ENCODE measurements at places on chromosomes 1 and 21. TPM values are rescaled to one million over a fixed set of nuclear protein-coding genes. Genes with fewer than 3 reads are reported as not detected.

Gene DNALI1
- 6.9 TPM for total RNA-seq

- no peak overlapping the region for H3K27ac ChIP-seq
- H3K27me3 ChIP-seq = no peaks in the 10 kb centered on the region
- no peak overlapping the region for H3K4me3 ChIP-seq
- no peaks in the 10 kb centered on the region for H3K36me3 ChIP-seq
Observed at GRCh38 chr1:117541003-117541402, 64.8 kb upstream of the TENT5C start.

Gene LRRC38
- total RNA-seq = 0.30 TPM

DNA sequence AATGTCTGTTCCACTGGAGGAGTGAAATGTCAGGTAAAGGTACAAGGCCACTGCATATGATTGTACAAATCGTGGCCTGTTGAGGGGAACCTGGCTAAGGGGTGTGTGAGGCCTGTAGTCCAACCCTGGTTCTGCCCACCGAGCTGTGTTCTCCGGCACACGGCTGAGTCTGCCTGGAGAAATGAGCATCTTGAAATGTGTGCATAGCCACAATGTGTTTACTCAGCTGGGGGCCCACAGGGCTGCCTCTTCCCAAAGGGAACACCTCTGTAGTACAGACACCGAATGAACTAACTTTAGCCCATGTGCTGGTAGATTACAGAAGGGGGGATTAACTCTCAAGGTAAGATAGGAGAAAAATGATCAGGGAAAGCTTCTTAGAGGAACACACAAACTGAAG is 30.2 kb downstream of the AK4 start:
- no peaks in the 10 kb centered on the region for H3K36me3 ChIP-seq
- peaks cover 86% of the 10 kb centered on the region for H3K4me1 ChIP-seq
- H3K27ac ChIP-seq = peak overlapping the region; percentile 93
- H3K27me3 ChIP-seq = no peaks in the 10 kb centered on the region

GRCh38 chr1:12408662-12409061 is 178.8 kb downstream of the VPS13D start:
- no peak overlapping the region for H3K4me3 ChIP-seq
- peak overlapping the region; percentile 78 for H3K27ac ChIP-seq

- no peak overlapping the region for H3K4me3 ChIP-seq
- no peak for DNase-seq
- peaks cover 7% of the 10 kb centered on the region for H3K36me3 ChIP-seq
- H3K27me3 ChIP-seq = no peaks in the 10 kb centered on the region
- peaks cover 20% of the 10 kb centered on the region for H3K4me1 ChIP-seq
Observed at GRCh38 chr1:227255086-227255732, 63.1 kb downstream of the CDC42BPA start.

DNA sequence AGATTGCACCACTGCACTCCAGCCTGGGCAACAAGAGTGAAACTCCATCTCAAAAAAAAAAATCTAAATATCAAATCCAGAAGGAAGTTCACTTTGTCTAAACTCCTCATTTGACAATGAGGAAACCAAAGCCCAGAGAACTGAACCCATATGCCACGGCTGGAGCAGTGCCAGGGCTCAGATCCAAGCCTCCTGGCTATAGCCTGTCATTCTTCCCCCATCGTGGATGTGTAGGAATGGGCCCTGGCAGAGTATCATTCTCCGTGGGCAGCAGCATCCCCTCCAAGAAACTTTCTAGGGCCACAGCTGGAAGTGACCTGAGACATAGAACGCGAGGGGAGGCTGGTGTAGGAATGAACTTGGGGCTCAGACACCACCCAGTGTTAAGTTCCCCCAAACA is 47.2 kb downstream of the CAPN9 start:
- H3K36me3 ChIP-seq = no peaks in the 10 kb centered on the region
- no peak overlapping the region for H3K27ac ChIP-seq
- no peaks in the 10 kb centered on the region for H3K4me1 ChIP-seq

- H3K27ac ChIP-seq = peak overlapping the region; percentile 96
- no peaks in the 10 kb centered on the region for H3K27me3 ChIP-seq
- peak; percentile 48 for DNase-seq
- peak overlapping the region; percentile 80 for H3K4me3 ChIP-seq
Observed at GRCh38 chr1:39105841-39106765, 80.0 kb downstream of the NDUFS5 start.

DNA sequence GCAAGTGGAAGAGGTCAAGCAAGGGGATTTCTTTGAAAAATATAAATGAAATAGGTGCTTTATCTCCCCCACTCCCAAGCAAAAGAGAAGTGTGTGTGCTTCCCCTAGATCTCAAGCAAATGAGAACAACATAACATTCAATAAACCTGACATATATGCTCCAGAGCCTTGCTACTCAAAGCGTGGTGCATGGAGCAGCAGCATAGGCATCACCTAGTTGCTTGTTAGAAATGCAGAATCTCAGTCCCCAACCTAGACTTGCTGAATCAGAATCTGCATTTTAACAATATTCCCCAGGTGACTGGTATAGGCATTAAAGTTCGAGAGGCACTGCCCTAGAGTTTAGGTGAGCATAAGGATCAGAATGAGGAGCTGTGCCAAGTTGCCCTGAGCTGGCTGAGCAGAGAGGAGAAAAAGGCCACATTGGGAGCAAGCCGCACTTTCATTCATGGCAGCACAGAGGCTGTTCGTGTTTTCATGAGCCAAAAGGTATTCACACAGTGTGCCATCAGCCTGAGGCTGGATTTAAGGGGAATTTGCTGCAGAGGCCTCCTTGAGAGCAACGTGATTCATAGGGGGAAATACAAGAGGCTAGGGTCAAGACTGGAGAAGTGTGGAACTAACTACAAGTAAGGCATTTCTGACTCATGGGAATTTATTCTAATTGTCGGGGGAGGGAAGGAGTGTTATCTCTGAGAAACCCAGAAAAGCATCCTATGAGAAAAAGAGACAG is 14.3 kb upstream of the LPAR3 start:
- no peaks in the 10 kb centered on the region for H3K36me3 ChIP-seq
- H3K4me3 ChIP-seq = no peak overlapping the region
- no peak for DNase-seq
- H3K4me1 ChIP-seq = no peaks in the 10 kb centered on the region

DNA sequence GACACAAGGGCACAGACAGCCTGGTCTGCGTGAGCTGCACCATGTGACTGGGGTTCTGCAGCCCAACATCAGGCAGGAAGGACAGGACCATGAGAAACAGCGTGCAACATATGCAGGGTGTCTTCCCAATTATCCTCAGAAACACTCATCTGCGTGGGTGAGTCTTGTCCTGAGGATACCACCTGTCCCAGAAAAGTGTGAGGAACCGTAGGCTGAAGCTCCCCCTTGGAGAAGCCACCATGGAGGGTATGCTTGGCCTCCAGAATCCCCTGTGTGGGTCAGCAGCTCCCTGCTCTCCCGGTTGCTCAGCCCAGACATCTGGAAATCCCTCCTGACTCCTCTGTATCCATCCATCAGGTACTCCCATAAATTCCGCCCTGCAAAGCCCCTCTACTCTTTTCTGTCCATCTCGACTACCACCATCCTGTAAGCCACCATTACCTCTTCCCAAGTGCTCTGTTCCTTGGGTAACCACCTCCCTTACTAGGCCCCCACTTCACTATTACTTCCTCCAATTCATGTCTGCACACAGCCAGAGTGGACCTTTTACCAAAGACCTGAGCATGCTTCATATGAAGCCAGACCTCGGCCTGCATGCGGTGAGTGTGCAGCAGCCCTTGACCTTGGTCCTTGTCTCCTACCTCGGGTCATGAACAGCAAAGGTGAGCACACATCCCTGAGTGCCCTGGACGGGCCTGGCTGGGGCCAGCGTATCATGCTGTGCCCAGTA is 33.0 kb downstream of the ETS2 start:
- H3K27ac ChIP-seq = no peak overlapping the region
- H3K27me3 ChIP-seq = no peaks in the 10 kb centered on the region
- no peak overlapping the region for H3K4me3 ChIP-seq
- DNase-seq = no peak

GRCh38 chr1:194538453-194538852 is 1352.0 kb upstream of the B3GALT2 start:
- no peak overlapping the region for H3K4me3 ChIP-seq
- H3K27ac ChIP-seq = no peak overlapping the region
- H3K4me1 ChIP-seq = no peaks in the 10 kb centered on the region
- DNase-seq = no peak

Gene GDAP2
- 18.8 TPM for total RNA-seq

Gene NID1
- 40.4 TPM for total RNA-seq

DNA sequence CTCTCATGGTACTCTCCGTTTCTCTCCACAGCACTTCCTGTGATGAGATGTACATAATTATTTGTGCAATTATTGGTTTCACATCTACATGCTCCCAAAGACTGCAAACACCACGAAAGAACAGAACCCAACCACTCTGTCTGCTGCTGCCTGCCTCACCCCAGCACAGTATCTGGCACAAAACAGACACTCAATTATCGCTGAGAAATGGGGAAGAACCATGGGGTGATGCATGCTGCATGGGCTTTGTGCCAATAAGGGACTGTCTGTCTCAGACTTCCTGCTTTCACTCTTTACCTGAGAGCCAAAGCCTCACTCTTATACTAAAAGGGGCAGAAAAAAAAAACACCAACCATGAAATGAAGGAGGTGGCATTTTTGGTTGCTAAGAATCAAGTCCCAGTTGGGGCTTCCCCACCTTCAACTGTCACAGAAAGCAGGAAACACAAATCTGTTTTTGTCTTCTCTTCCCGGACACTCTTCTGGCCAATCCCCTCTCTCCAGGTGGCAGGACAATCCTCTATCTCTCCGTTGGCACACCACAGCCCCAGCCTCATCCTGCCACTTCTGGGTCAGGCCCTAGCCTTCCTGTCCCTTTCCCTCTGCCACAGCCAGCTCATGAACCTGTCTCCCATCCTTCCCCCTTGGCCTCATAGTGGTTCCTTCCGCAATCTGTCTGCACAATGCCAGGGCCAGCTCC is 82.0 kb downstream of the TGFBR3 start:
- peaks cover 71% of the 10 kb centered on the region for H3K4me1 ChIP-seq
- H3K36me3 ChIP-seq = no peaks in the 10 kb centered on the region
- H3K27ac ChIP-seq = peak overlapping the region; percentile 41
- no peaks in the 10 kb centered on the region for H3K27me3 ChIP-seq

Gene RNU1-3
- 6,072 TPM for total RNA-seq

GRCh38 chr1:238115852-238116251 is 225.1 kb upstream of the ZP4 start:
- no peak overlapping the region for H3K4me3 ChIP-seq
- H3K36me3 ChIP-seq = no peaks in the 10 kb centered on the region
- H3K4me1 ChIP-seq = no peaks in the 10 kb centered on the region
- DNase-seq = no peak
- H3K27ac ChIP-seq = no peak overlapping the region
- H3K27me3 ChIP-seq = no peaks in the 10 kb centered on the region

- no peak overlapping the region for H3K4me3 ChIP-seq
- no peak for DNase-seq
- no peak overlapping the region for H3K27ac ChIP-seq
- H3K27me3 ChIP-seq = no peaks in the 10 kb centered on the region
- H3K36me3 ChIP-seq = no peaks in the 10 kb centered on the region
Observed at GRCh38 chr1:25918615-25919014, 12.4 kb upstream of the STMN1 start.

DNA sequence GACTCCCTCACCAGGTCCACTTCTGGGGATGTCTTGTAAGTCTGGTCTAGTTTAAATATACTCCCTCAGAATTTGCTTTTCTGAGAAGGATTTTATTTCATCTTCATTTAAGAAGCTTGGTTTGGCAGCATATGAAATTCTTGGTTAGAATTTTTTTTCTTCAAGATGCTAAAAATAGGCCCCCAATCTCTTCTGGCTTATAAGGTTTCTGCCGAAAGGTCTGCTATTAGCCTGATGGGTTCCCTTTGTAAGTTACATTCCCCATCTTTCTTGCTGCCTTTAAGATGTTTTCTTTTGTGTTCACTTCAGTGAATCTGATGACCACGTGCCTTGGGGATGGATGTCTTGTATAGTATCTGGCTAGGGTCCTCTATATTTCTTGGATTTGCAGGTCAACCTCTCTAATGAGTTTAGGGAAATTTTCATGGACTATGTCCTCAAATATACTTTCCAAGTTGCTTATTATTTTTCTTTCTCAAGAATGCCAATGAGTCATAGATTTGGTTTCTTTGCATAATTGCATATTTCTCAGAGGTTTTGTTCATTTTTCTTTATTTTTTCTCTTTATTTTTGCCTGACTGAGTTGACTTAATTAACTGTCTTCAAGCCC is 19.4 kb downstream of the TCP10L start:
- H3K27ac ChIP-seq = no peak overlapping the region
- no peak overlapping the region for H3K4me3 ChIP-seq
- no peaks in the 10 kb centered on the region for H3K27me3 ChIP-seq
- DNase-seq = no peak

- no peak overlapping the region for H3K27ac ChIP-seq
- H3K36me3 ChIP-seq = peaks cover 71% of the 10 kb centered on the region
- H3K4me3 ChIP-seq = no peak overlapping the region
- peaks cover 6% of the 10 kb centered on the region for H3K4me1 ChIP-seq
- no peak for DNase-seq
- H3K27me3 ChIP-seq = no peaks in the 10 kb centered on the region
Observed at GRCh38 chr1:32775640-32776337, 41.4 kb downstream of the YARS1 start.

Gene TNFRSF1B
- 16.2 TPM for total RNA-seq

Gene FLG2
- total RNA-seq = not detected

DNA sequence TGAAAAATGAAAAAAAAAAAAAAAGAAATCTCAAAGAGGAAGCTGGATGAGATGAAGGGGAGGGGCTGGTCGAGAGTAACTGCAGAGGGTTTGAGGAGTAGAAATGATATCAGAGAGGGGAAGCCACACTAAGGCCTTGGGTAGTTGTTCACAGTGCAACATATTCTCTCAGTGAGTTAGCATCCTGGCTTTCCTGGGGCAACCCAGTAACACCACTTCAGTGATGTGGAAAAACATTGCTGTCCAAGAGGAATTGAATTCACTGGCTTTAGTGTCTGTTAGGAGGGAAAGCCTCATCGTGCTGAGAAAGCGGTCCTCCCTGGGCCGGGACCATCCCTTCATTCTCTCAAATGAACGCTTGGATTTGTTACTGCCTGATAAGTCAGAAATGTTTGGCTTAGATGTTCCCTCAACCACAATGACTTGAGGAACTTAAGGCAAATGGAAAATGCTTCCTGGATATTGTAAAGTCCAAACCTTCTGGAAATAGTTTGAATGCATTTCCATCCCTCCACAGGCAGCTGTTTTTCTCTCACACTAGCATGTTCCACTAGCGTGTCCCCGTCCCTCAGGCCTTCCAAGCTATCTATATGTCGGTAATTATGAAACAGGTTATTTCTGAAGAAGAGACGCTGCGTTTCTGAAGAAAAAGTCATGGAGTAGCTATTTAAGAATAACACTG is 12.2 kb downstream of the TGFB2 start:
- no peak for DNase-seq
- no peaks in the 10 kb centered on the region for H3K36me3 ChIP-seq
- no peaks in the 10 kb centered on the region for H3K27me3 ChIP-seq
- H3K27ac ChIP-seq = peak overlapping the region; percentile 69
- no peaks in the 10 kb centered on the region for H3K4me1 ChIP-seq

Gene TTLL7
- total RNA-seq = 7.8 TPM

Gene CELSR2
- total RNA-seq = 4.2 TPM

Gene XCL2
- 0.58 TPM for total RNA-seq

Gene AGT
- total RNA-seq = 54.6 TPM

Gene TMPRSS15
- total RNA-seq = not detected
